ENCODE measurements at places on chromosomes 5 and 9.

DNA sequence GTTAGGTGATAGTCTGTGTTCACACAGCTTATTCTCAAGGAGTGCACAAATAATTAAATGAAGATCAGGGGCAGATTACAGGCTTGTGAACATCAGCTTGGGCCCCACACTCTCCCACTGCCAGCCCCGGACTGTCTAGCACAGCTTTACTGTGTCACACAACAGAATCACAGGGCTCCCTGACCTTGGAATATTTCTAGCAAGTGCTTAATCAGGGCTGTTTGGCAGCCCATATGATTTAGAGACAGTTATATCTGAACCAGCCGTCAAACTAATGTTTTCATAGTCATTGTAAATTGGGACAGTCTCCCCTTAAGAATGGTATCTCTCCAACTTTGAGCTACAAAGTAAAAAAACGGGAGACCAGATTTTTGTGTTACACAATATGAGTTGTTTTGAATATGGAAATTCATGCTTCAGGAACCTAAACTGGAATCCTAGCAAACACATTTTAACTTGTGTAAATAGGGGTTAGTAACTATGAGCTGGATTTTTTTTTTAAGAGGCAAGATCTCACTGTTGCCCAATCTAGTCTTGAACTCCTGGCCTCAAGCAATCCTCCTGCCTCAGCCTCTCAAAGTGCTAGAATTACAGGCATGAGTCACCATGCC, 517.6 kb downstream of the BNC2 start:
- DNase-seq = no peak

DNA sequence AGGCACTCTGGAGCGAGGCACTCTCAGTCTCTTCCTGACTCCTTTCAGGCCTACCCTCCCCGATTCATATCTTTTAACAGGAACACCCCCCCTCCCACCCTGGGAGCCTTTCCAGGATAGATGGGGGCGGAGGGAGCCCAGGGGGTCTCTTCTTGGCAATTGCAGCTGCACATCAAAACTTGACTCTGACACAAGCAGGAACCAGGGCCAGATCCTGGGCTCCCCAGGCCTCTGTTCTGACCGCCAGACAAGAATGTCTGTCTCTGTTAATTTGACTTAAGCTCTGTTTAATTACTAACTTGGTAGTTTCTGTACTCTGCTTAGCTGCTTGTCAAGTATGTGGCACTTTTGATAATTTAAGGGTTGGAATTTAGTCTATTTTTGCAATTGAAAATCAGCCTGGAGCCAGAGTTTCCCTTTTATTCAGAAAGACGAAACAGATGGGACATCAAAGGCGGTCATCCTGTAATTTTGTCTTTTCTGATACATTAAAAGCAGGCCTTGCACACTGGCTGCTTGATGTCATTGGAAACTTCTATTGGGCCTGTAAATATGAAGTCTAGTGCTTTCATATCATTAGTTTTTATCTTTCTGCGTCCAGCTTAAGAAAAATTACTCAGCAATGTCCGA, 43.3 kb downstream of the ACTL7B start:
- DNase-seq = no peak

GRCh38 chr5:168987543-168988300, 313.2 kb downstream of the SLIT3 start:
- peak; percentile 21 for DNase-seq

DNA sequence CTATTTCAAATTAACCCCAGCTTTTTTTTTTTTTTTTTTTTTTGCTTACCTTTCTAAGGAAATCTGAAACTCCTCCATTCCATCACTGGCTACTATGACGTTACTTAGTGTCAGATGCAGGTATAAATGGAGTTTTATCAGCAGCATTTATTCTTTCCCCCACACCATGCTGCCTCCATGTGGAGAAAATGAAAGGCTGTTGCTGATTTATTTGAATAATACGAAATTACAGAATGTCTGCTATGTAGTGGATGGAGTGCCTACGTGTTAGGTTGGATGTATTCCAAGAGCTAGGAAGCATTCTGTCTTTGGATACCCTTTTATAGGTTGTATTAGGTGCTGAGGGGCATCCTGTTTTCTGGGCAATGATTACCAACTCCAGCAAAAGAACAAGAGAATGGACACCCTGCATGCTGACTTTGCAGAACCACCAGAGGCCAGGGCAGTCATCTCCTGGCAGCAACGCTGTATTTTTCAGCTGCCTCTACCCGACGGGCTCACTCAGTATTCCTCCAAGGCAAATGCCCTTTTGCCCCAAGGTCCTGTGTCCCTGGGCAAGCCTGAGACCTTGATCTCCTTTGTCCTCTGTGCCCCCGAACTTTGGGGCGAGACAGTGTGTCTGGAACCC, 199.5 kb downstream of the ALDH1A1 start:
- no peak for DNase-seq

GRCh38 chr5:154523709-154524108, 45.7 kb upstream of the HAND1 start:
- DNase-seq = no peak

DNA sequence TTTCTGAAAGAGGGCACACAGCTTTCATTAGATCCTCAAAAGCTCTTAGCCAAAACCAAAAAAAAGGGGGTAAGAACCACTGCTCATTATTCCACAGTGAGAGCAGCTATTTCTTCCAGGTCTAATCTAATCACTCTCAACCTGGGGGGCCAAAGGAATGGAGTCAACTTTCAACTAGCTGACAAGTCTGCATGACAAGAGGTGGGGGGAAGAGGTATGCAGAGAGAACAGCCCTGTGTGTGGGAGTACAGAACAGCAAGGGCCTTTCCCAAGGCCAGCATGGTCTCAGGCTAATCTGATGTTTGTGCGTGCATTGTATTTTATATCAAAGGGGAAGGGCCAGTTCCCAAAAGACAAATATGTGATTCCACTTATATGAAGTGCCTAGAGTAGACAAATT, 36.9 kb upstream of the PIP5K1B start:
- no peak for DNase-seq

GRCh38 chr5:131633830-131634229, 1.2 kb downstream of the RAPGEF6 start:
- no peak for DNase-seq

DNA sequence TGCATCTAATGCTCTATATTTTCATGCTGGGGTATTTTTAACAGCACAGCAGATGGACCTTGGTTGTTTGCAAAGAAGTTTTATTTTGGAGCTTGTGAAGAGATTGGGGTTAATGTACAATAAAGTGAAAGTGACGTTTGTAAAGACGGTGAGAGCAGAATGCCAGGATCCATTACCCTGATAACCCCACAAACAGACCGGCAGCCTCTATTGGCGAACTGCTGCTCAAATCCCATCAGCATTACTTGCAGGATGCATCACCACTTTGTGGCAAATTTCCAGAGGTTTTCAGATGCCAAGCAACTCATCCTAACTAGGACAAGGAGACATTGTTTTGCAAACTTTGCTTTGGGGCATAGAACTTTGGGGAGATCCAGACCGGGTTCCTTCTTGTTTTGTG, 383.3 kb upstream of the ZNF462 start:
- DNase-seq = no peak

GRCh38 chr9:137851516-137852267, 25.9 kb upstream of the CACNA1B start:
- no peak for DNase-seq

DNA sequence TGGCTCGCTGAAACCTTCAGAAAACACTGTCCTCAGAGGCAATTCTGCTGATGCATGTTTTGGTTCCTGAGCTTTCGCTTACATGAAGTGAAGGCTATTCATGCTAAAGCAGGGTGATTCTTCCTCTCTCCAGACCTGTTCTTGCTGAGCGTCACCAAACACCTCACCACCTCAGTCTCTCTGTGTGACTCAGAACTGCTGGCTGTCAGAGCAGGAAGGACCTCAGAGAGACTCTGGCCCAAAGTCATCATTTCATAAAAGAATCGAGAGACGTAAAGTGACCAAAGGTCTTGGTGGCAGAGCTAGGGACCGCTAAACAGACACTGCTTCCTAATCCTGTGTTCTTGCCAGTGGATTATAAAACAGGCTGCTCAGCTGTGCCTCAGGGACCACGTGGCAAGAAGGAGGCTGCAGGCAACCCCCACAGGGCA, 73.8 kb downstream of the LHFPL2 start:
- DNase-seq = no peak

DNA sequence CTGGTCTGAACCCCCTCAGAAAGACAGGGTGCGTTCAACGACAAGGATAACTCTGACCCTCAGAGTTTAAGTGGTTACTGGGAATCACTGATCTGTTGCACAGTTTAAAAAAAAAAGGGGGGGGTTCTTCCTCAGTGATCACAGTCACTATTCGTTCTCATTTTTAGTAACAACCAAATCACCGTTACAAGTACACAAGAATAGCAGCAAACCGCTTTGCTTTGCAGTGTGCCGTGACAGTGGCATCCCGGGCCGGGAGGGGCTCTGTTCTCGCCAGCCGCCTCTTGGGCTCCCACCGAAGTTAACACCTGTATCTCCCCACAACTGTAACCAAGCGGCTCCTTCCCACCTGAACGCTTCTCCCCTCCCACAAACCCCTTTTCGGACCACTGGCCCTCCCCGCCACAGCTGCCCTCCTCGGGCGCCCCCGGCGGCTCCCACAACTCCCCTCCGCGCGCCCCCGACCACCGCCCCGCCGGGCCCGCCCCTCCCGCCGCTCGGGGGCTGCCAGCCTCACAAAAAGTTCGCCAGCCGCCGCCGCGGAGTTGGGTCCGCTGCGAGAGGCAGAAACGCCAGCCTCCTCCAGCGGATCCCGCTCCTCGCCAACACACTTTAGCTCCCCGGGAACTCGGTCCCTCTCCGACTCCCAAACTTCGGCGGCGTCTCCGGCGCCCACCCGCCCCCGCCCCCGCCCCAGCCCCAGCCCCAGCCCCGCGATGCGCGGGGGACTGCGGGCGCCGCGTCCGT, 1.2 kb downstream of the SSBP2 start:
- peak; percentile 13 for DNase-seq

DNA sequence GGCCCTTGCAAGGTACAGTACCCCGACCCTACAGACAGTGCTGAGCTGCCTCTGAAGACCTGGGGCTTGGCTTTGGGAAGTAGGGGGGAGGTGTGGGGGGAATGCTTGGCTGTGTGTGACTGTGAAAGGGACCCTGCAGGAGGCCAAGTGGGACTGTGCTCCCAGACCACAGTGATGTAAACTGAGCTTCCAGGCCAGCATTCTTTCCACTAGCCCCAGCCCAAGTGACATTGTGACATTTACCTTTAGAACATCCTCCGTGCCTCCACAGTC, 31.2 kb downstream of the HMCN2 start:
- no peak for DNase-seq

- DNase-seq = no peak
Measured at GRCh38 chr5:57181154-57181553, 7.3 kb downstream of the GPBP1 start.

DNA sequence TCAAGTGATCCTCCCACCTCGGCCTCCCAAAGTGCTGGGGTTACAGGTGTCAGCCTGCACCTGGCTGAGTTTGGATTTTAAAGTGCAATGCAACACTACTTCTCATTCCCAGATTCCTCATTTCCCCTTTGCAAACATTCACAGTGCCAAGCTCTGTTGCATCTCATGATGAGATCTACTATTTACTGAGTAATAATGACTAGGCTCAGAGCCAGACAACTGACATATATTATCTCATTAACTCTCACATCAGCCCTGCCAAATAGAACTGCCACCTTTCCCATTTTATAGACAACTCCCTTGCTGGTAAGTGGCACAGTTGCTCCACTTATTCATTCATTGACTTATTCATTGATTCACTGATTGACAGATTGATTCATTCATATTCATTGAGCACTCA, 7.0 kb downstream of the PDE6A start:
- no peak for DNase-seq

GRCh38 chr5:93607367-93608258, 24.6 kb downstream of the NR2F1 start:
- DNase-seq = no peak

- DNase-seq = no peak
Measured at GRCh38 chr9:111965566-111966019, 69.0 kb downstream of the UGCG start.

DNA sequence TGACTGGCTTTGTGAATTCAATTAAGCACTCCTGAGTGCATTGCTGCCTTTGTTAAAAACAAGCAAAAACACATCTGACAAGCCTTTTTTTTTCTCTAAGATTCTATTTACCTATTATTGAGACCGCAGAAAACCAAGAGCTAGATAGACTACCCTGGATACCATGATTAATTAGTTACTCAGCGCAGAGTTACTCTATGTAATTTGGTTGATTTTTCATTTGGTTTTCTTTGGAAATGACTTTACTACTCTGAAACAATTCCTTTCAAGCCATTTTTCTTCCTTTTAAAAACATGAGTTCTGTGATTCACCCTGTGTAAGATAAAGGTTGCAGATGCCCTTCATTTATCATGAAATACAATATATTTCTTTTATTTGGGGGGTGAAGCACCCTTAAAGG, 421.6 kb upstream of the PIK3R1 start:
- DNase-seq = no peak

GRCh38 chr5:16727755-16728325, 111.0 kb upstream of the RETREG1 start:
- DNase-seq = no peak

DNA sequence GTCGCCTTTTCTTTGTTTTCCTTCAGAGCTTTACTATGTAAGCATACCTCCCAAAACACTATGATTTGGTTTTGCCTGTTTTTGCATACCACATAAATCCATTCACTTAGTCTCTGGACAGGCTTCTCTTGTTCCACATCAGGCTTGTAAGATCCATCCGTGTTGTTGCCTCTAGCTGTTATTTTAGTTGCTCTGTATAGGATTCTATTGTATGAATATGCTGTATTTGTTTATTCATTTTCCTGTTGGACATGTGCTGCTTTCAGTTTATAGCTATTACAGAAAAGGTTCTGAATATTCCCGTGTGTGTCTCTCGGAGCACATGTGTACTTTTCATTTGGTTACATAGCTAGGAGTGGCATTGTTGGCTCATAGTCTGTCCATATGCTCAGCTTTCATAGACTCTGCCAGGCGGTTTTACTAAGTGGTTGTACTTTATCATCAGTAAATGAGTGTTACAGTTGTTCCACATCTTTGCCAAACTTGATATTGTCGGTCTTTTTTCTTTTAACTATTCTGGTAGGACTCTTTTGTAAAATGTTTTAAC, 41.8 kb downstream of the NUP214 start:
- DNase-seq = no peak

DNA sequence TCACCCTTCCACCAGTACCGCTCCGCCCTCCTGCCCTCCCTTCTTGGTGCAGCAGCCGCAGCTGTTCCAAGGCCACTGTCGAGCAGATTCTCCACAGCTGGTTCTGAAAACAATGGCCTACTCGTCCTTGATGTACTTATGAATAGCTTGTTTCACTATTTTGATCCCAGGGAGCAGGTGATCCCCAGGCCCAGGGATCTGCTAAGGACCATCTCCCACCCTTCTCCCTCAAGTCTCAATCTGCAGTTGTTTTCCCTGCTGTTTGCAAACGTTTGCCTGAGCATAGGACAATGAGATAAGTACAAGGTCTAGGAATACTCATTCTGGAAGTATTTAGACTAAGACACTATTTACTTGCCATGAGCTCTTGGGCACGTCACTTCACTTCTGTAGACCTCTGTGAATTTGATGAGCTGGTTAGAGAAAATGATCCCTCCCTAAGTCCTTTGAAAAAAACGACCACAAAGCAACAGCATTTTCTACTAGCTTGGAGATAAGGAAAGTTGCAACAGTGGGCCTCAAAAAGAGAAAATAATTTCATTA, 1.8 kb downstream of the LURAP1L start:
- no peak for DNase-seq

GRCh38 chr5:134374232-134374631, 2.9 kb downstream of the UBE2B start:
- DNase-seq = peak; percentile 3

Measured in stimulated activated CD4-positive, alpha-beta T cell treated with anti-CD3 and anti-CD28 coated beads, TNF-alpha, amount 100 ng/mL, for 4 hours (primary cell).